ENCODE measurements at places on chromosomes 6 and 20.

DNA sequence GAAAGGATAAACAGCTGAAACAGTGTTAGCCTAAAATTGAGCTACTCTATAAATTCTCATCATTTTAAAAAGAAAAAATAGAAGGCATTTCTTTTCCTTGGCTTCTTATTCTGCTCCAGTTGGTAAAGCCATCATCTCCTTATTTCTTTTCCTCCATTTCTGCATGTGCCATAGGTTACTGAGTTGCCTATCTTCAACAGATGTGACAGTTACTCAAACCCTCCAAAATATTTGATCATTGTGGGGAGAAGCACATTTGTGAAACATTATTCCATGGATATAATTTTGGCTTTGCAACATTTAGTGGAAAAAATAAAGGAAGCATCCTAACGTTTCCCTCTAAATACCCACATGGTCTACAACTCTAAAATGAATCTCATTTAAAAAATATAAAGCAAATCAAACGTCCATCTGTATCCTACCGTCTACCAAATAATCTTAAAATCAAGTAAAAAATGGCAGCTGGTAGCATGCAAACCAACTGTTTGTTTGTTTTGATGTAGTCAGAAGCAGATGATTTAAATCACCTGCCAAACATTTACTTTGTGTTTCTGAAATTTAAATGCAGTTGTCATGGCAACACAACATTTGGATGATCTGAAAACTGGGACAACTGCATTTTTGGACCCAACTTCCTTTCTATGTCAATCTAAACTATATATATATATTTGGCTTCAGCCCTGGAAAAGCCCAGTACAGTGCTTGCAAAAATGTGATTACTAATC is 16.8 kb upstream of the SNX9 start:
- DNase-seq = no peak

- no peak for DNase-seq
Measured at GRCh38 chr6:37077905-37078296, 72.4 kb downstream of the FGD2 start.

- no peak for DNase-seq
Measured at GRCh38 chr6:142306736-142307135, 4.9 kb downstream of the ADGRG6 start.

DNA sequence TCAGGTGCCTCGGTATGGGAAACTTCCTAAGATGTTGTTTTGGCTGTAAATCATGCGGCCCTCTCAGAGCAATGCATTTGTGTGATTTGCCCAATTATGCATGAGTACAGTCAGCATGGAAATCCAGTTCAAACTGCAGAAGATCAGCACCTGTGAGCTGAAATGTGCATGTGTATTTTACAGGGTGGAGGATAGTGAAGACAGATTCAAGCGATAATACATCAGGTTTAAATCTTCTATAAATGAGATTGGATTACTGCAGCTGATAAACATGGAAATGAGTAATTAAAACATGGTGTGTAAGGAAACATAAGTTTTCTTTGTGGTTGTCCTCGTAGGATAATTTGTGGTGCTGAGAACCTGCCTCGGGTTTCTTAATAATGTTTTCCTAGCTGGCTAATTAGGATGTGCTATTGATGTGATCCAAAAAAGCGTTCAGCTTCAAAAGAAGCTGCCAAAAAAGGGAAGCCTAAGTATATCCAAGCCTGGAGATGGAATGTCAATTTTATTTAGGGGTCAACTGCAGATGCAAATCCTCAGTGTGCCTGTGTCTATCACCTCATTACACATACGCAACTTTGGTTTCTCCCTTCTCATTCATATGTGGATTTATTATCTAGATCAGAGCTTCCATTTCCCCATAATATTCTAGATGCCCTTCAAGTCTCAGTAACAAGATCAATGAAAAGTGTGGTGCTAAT is 117.1 kb upstream of the CCDC28A start:
- no peak for DNase-seq

- no peak for DNase-seq
Measured at GRCh38 chr6:13181393-13181792, 146.9 kb downstream of the TBC1D7 start.

GRCh38 chr6:2900821-2901644 is 2.1 kb downstream of the SERPINB9 start:
- DNase-seq = no peak

Data from GM10248 (cell line).